Activated T-helper 17 cell treated with anti-CD3 and anti-CD28 coated beads, Interleukin-2, amount 50 U/mL, for 72 hours (primary cell): ENCODE measurements at places on chromosomes 6 and 20. TPM values are rescaled to one million over a fixed set of nuclear protein-coding genes. Genes with fewer than 3 reads are reported as not detected.

ASCC3 gene
- total RNA-seq, result 87.2 TPM

TFAP2D gene
- not detected for total RNA-seq

WFDC2 gene
- total RNA-seq, result 3.5 TPM

PGBD1 gene
- 0.64 TPM for total RNA-seq

TRIM40 gene
- not detected for total RNA-seq

GRIK2 gene
- not detected for total RNA-seq

MAS1 gene
- total RNA-seq, result not detected

FBXO5 gene
- 41.4 TPM for total RNA-seq

PNPLA1 gene
- not detected for total RNA-seq

RTF2 gene
- total RNA-seq, result 62.4 TPM

GRCh38 chr20:38601216-38602184 is at the start of gene ARHGAP40:
TSS of gene ARHGAP40 (plus strand) at chr20:38601809.
- peak; percentile 77 for ATAC-seq

DNA sequence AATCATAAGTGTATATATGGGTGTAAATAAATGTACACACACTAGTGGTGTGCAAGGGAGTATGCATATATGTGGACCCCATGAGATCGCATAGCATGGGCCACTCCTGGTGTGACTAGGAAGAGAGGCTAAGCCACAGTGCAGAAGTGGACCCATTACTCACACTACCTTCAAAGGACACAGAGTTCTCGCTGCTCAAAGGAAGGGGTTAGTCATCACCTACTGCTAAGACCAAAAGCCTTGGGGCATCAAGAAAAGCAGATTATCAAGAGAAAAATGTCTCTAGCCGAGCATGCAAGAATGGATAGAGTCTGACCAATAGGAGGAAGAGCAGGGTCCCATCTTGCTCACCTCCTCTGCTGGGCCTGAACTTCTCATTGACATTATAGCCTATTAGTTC is 195.5 kb downstream of the MAFB start:
- ATAC-seq, result no peak

GRCh38 chr20:18156045-18156444 is 18.4 kb downstream of the KAT14 start:
- no peak for ATAC-seq

- no peak for ATAC-seq
Measured at GRCh38 chr6:75488033-75488432, 5.6 kb downstream of the FILIP1 start.

- no peak for ATAC-seq
Measured at GRCh38 chr6:52728394-52728793, 34.9 kb downstream of the GSTA2 start.

DNA sequence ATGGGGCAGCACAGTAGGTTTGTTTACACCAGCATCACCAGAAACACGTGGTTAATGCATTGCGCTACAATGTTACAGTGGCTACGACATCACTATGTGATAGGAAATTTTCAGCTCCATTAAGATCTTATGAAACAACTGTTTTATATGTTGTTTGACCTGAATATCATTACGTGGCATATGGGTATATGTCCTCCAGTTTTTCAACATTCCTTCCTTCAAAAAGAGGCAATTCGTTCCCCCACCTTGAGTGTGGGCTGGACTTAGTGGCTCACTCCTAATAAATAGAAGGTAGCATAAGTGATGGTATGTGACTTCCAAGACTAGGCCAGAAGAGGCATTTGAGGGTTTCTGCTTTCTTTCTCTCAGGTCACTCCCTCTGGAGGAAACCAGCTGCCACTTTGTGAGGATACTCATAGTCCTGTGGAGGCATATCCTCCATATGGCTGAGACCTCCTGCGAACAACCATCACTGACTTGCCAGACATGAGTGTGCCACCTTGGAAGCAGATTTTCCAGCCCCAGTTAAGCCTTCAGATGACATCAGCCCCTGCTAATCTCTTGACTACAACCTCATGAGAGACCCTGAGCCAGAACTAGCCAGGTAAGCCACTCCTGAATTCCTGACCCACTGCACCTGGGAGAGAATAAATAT is 2.3 kb upstream of the TRAM2 start:
- ATAC-seq, result no peak

GRCh38 chr6:129730477-129731165 is 20.6 kb upstream of the ARHGAP18 start:
- ATAC-seq, result peak; percentile 54

- peak; percentile 16 for ATAC-seq
Measured at GRCh38 chr6:39189915-39190544, 39.2 kb downstream of the KCNK5 start.

DNA sequence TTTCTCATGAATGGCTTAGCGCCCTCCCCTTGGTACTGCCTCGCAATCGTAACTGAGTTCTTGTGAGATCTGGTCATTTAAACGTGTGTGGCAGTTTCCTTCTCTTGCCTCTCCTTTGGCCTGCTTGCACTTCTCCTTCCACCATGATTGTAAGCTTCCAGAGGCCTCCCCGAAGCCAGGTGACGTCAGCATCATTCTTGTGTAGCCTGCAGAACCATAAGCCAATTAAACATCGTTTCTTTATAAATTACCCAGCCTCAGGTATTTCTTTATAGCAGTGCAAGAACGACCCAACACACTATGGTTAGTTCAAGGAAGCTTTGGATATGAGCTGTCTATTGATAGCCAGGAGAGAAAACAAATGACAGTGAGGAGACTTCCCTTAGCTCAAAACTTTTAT is 29.5 kb upstream of the ADTRP start:
- ATAC-seq, result no peak

- no peak for ATAC-seq
Measured at GRCh38 chr20:20869161-20869775, 156.8 kb upstream of the RALGAPA2 start.

DNA sequence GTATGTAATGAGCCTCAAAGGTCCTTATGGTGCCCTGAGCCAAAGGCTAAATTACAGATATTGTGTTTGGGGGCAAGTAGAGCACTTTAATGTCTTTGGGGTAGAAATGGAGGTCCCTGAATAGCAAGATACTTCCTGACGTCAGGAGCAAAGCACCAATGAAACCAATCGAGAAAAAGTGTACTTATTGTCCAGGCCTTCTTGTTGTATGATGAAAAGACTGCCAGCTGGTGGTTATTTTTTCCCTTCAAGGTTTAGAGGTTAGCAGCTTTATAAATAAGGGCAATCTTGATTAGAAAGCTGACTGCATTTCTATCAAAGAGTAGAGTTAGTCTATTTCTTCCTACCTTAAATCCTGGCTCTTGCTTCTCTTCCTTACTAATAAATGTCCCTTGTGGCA is 76.1 kb upstream of the HSF2 start:
- ATAC-seq, result no peak

DNA sequence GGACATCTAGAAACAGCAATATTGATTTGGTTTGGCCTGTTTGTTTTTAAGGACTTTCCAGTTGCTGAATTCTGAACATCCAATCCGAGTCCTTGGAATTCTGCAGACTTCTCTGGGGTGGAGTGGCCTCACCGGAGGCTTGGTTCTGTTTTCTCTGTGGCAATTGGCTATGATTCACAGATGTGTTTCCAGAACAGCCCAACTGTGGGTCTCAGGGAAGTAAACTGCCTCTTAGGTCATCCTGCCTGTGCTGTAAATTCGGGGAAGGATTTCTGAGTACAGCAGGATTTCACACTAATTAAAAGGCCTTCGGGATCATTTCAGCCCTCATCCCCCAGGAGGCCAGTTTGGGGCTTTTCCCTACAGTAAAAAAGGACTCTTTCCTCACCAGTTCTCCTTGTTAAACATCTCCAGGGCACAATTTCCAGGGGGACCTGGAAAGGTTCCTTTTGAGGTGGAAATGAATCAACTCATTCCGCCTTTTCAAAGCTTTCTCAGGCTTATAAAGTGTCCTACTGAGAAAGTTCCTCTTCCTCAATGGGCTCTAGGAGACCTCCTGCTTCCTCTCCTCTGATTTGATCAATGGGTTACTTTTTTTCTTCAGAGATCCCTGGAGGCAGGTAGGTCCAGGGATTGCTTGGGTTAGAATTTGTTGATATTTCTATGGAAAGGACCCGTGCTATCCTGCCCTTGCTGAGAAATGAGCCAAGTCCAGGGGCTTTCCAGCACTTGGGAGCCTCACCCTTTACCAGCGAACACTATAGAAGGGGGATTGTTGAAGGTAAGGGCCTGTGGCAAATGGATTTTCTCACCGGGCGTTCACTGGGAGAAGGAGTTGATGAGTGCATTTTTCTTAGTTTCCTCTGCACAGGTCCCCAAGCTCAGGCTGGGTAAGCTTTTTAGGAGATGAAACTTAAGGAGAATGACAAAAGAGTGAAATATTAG is 114.6 kb downstream of the CLIC5 start:
- ATAC-seq, result no peak

- ATAC-seq, result no peak
Measured at GRCh38 chr6:1227935-1228753, 83.8 kb upstream of the FOXQ1 start.

DNA sequence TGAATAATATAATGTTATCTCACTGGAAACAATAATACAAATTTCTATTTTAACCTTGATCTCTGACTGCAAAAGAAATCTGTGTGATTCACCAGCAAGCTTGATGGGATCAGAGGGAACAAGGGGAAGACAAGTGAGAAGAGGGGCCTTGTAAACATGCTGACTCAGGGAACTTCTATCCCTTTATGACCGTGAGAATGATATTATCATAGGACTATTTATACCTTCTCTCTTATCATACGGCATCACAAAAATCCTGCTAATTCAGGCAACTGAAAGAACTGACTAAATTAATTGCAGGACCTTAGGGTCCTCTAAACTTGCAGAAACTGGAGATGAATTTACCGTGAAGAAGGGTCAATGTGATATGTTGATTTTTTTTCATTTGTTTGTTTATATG is 173.3 kb downstream of the PTPRK start:
- ATAC-seq, result no peak

- no peak for ATAC-seq
Measured at GRCh38 chr6:84825461-84825860, 61.1 kb upstream of the TBX18 start.

DNA sequence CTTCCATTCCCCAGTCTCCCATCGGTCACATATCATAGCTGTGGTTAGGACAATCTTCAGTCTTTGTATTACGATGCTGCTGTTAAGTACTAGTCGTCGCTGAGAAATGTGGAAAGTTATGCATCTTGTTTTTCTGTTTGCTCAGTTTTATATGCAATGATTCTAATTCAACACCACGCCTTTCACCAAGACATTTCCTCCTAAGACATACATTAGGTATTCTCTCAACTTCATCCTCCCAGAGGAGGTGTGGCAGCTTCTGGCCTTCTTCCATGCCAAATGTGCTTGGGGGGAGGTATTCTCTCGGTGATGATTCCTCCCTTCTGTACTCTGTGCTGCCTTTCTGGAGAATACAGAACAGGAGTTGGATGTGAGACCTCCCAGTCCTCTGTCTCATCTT is 66.1 kb downstream of the B4GALT5 start:
- ATAC-seq, result no peak

- ATAC-seq, result no peak
Measured at GRCh38 chr20:21562656-21563055, 48.8 kb upstream of the NKX2-2 start.

GRCh38 chr6:17093686-17094085 is 8.2 kb upstream of the STMND1 start:
- no peak for ATAC-seq

- ATAC-seq, result no peak
Measured at GRCh38 chr6:124795643-124796463, 166.4 kb upstream of the RNF217 start.

DNA sequence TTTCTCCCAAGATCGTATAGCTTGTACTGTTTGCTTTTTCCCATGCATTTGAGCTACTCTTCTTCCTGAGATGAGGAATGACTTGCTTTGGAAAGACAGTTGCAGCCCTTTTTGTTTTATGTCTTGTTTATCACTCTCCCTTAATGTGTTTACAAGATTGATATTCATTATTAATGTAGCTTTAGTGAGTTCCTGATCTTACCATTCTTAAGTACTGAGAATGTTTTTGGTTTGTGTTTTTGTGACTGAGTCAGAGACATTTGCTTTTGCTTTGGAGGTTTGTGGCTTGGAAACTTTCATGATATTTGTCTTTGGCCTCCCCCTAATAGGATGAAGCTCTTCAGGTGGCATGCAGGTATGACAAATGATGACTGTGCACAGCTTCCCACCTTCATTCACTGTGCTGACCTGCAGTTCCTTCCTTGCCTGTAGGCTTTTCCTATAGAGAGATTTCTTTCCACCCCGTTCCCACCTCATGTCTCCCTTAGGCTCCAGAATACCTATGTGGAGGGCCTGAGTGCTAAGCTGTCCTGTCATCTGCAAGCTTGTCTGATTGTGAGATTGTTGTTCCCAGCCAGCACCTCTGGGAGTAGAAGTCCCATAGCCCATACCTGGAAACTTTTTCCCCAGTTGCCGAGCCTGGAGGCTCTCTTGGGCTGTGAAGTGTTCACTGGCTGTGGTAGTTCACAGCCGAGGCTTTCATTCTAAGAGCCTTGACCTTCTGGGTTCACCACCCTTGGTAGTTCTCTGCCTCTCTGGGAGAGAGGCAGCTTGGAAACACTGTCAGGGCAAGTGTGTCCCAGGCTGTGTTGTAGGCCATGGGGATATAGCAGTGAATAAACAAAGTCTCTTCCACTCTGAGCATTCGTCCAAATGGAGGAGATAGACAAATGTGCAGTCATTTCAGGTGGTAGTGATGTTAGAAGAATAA is 27.1 kb downstream of the CDS2 start:
- ATAC-seq, result peak; percentile 98

DNA sequence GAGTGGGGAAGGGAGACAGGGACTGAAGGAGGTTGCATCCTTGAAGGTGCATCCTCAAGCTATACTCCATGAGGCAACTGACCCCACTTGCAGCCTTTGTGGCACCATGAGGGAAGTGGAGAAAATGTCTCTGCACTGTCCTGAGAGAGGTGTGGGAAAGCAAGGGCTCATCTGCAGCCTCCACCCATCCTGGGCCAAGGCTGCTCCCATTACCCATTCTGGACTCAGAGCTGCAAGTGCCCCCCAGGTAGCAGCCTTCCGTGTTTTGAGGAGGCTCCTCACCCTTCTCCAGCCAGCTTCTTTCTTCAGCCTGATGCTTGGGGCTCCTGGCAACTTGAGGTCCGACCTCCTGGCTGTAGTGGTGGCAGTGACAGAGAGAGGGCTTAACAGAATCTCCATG is 294.6 kb downstream of the CDH26 start:
- no peak for ATAC-seq

- ATAC-seq, result no peak
Measured at GRCh38 chr6:22875845-22876244, 306.5 kb downstream of the HDGFL1 start.

- no peak for ATAC-seq
Measured at GRCh38 chr20:63394069-63394919, 33.1 kb upstream of the CHRNA4 start.

GRCh38 chr20:6524305-6524704 is 243.2 kb upstream of the BMP2 start:
- no peak for ATAC-seq

- ATAC-seq, result peak; percentile 86
Measured at GRCh38 chr20:32333181-32333987, 24.7 kb upstream of the ASXL1 start.

DNA sequence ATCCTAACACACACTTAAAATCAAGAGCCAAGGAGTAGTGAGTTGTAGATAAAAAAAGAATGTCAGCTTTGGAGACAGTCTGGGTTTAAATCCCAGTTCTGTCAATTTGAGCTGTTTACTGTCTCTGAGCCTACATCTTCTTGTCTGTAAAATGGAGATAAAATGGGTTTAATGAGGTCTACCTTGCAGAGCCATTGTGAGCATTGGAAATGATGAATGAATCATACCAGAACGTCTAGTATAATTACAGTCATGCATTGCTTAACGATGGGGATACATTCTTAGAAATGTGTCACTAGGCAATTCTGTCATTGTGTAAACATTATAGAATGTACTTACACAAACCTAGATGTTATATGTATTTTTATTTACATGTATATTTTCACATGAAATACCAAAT is 17.6 kb upstream of the SGK2 start:
- no peak for ATAC-seq
